CD4-positive, alpha-beta T cell treated with Interleukin-4 for 1 hour (primary cell): ENCODE measurements at places on chromosomes 5 and 9.

GRCh38 chr5:146001544-146002190, 65.3 kb downstream of the SH3RF2 start:
- DNase-seq = no peak

DNA sequence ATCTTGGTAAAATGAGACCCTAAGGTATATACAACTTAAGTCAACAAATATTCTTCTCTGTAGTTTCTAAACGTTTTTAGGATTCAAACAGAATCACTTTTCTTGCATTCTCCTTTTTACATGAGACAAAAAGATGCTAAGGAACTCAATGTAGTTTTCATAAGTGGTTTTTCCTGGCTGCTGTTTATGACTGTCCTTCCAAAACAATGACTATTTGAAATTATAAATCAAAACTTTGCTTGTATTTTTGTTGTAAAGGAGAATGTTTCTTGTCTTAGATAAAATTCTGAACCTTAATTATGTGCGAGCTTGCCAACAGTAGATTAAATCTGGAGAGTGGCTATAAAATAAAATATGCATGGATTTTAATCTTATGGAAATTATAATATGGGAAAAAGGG, 53.8 kb downstream of the GRIN3A start:
- no peak for DNase-seq

- DNase-seq = peak; percentile 70
These were observed 1.0 kb upstream of the GOLGA1 start for GRCh38 chr9:124941679-124942561.

DNA sequence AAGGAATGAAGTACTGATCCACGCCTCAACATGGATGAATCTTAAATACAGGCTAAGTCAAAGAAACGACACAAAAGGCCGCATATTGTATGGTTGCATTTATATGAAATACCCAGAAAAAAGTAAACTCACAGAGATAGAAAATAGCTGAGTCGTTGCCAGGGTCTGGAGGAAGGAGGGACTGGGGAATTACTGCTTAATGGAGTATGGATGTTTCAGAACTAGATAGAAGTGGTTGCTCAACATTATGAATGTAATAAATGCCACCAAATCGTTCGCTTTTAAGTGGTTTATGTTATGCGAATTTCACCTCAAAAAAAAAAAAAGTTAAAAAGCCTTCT, 784 bp upstream of the MSANTD3 start:
- no peak for DNase-seq

GRCh38 chr5:40682154-40683017, 2.7 kb downstream of the PTGER4 start:
- no peak for DNase-seq

DNA sequence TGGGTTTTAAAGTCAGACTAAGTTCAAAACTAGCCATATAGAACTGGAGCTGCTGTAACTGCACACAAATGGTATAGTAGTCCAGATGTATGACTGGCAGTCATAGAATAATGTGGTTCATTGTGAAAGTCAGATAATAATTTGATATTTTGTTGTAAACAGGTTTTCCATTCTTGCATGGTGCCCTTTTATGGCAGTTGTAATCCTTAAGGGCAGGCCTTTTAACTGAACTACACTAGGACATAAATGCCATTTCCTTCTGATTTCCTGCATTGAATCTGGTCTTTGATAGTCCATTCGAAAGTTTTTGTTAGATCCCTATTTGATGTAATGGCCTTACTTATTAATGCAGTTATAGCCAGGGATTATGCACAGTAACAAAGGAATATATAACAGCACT, 632.6 kb downstream of the PDE4D start:
- DNase-seq = no peak

DNA sequence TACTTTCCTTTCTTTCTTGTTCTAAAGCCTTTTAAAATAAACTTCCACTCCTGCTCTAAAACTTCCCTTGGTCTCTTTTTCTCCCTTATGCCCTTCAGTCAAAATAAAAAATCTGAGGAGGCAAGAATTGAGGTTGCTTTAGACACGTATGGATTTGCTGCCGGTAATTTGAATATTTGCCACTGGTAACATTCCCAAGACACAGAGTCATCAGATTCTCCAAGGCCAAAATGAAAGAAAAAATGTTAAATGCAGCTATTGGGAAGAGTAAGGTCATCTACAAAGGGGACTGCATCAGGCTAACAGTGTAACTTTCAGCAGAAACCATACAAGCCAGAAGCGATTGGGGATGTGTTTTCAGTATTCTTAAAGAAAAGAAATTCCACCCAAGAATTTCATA, 311.1 kb downstream of the CDH18 start:
- DNase-seq = no peak

- DNase-seq = no peak
These were observed 13.1 kb downstream of the ARSB start for GRCh38 chr5:78971998-78972397.

- no peak for DNase-seq
These were observed 95.0 kb downstream of the MAN2A1 start for GRCh38 chr5:109784687-109785086.

GRCh38 chr5:157270771-157271170, 4.8 kb downstream of the CYFIP2 start:
- no peak for DNase-seq

DNA sequence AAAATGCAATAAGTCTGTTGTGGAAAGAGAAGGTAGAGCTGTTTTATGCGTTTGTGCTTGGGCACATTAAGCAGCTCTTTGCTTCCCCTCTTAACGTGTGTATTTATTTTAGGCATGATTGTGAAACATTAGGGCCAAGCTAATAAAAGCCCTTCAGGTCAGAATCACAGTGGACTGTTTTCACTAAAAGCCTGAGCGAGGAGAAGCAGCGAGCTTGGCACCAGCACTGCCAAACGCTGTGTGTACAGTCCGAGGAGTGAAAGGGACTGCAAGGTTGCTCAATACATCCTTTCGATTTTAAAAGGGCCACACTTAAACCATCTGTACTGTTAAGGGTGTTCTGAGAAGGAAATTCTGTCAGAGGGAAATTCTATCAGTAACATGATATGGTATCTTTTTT, 107.2 kb upstream of the CKMT2 start:
- no peak for DNase-seq

DNA sequence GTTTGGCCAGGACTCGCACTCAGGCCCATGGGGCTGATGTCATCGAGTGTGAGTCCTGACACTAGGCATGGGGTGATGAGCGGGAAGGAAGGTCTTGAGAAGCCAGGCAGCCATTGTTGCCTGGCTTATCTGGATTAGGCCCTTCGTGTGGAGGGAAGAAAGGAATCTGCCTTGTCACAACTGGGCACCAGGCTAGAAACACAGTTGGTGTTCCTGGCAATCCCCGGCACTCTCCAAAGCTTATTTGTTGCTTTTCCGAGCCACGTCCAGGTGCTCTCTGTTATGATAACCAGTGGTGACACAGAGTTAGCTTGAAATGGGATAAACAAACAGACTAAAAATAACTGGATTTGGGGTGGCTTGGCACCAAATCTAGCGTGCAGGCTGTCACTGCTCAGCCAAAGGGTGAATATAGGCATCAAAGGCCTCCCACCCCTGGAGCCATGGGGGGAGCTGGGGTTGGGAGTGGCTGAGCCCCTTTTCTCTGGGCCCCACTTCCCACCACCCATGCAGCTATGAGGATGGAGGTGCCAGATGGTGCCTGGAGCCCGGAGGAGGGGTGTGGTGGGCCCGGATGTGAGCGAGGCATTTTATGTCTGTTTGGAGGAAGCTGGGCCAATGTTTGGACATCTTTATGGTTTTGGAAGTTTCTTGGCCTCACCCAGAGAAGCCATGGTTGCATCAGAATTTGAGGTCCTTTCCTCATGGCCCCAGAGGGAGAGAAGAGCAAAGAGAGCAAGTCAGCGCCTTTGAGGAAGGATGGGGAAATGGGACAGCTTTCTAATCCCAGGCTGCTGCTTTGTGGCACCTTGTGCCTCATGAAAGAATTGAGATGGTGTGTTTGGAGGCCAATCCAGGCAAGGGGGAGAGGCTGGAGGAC, 98.0 kb upstream of the PITX1 start:
- no peak for DNase-seq

GRCh38 chr5:138463419-138464007, 1.8 kb upstream of the EGR1 start:
- no peak for DNase-seq

GRCh38 chr9:128798896-128799295, 11.8 kb downstream of the TBC1D13 start:
- no peak for DNase-seq

DNA sequence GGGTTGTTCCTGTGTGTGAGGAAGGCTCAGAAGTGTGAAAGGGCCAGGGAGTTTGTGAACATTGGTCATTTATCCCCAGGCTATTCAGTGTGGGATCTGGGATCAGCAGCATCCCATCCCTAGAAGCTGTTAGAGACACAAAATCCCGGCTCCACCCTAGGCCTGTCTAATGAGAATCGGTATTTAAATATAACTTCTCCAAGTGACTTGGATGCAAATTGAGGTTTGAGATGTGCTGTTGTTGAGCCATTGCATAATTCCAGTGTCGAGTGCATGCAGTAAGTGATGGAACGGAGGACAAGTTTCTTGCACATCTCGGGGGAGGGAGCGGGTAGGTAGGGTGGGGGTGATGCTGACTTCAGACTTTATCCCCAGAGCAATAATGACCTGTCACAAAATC, 138.3 kb downstream of the FBXL7 start:
- no peak for DNase-seq

- no peak for DNase-seq
These were observed 92.1 kb upstream of the ERBIN start for GRCh38 chr5:65834306-65834705.

DNA sequence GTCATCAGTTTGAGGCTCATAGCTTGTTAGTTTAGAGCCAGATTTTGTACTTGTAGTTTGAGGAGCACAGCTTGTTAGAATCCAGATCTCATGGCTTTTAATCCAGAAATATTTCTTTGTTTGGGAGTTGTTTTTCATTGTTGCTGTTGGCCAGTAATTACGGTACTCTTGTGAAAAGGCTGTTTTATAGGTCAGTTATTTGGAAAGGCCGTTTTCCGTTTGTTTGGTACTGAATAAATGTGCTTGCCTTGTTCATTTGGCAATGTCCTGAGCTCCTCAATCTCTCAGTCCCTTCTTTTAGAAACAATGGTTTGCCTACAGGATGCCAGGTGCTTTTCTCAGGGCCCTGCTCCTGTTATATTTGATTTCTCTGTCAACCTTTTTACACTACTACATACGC, 4.5 kb upstream of the MOB3B start:
- no peak for DNase-seq

GRCh38 chr5:17178373-17178675, 39.1 kb upstream of the BASP1 start:
- no peak for DNase-seq

- DNase-seq = peak; percentile 21
These were observed 37.1 kb upstream of the FAM169A start for GRCh38 chr5:74903165-74903787.

GRCh38 chr9:16001856-16002255, 449.0 kb downstream of the CCDC171 start:
- DNase-seq = no peak

- peak; percentile 69 for DNase-seq
These were observed 19.6 kb downstream of the QSOX2 start for GRCh38 chr9:136225748-136226679.

GRCh38 chr5:154756009-154756867, 1.1 kb downstream of the LARP1 start:
- DNase-seq = peak; percentile 24

- DNase-seq = no peak
These were observed 85.1 kb upstream of the GHR start for GRCh38 chr5:42338136-42338535.

GRCh38 chr9:135670721-135671590, 7.8 kb downstream of the LCN9 start:
- DNase-seq = no peak

GRCh38 chr5:30368064-30368463, 825.4 kb upstream of the CDH6 start:
- DNase-seq = no peak

GRCh38 chr5:119390404-119390803, 34.6 kb downstream of the TNFAIP8 start:
- DNase-seq = no peak

DNA sequence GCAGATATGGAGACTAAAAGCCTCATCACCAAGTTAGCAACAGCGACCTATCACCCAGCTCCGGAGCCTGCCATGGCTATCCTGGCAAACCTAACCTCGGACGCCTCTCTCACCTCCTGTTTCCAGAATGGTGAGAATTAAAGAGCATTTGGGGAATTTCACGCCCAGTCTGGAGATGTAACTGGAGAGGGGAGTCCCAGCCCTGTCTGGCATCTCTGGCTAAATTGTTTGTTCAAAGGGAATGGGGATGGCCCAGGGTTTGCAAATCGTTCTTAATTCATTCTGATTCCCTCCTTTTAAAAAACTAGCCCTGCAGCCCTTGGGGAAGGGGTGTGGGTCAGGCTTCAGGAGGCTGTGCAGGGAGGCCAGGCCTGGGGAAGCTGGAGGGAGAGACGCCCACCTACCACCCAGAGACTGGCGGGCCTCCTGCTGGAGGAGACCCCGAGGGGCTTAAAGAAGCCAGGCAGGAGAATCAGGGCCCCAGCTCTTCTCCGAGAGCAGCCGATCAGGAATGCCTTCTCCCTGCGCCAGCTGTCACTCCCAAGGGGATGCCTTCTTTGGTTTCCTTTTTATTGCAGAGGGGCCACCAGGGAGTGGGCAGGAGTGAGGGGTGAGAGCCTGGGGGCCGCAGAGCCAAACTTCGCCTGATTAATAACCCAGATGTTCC, 964 bp upstream of the COL5A1 start:
- DNase-seq = no peak

- no peak for DNase-seq
These were observed 6.7 kb downstream of the NCBP1 start for GRCh38 chr9:97640325-97640724.

GRCh38 chr5:1865486-1865885, 17.2 kb downstream of the IRX4 start:
- DNase-seq = no peak

DNA sequence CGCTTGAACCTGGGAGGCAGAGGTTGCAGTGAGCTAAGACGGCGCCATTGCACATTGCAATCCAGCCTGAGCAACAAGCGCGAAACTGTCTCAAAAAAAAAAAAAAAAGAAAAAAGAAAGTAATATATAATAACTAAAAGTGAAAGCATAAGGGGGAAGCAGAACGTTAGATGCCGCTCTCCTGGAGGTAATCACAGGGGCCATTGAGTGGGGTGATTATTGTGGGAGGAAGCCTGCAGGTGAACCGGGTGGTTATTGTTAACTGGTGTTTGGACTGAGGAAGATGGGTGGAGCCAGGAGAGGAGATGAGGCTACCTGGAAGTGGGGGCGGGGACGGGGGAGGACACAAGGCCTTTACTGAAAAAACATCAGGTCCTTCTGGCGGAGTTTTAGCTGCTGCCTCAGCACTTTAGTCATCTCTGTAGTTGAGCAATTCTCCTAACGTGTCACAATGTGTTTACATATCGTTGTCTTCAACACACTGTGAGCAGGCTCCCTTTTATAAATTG, 5.3 kb upstream of the TJP2 start:
- DNase-seq = peak; percentile 57

DNA sequence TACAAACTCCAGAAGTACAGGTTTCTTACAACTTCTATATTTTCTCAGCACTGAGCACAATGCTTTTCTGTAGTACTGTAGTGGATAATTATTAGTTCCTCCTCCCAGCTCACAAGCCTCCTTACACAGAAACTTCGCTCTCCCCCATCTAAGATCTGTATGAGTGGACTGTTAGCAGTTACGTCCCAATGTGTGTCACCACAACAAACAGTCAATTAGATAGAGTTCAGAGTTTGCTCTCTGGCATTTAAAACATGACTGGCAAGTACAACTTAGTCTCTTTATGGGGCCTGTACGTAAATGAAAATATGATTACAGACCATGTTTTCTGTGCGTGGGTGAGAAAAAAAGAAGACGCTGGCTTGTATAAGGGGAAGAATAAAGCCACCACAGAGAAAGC, 631.4 kb upstream of the DMAC1 start:
- DNase-seq = no peak

- no peak for DNase-seq
These were observed 650.3 kb downstream of the CCDC171 start for GRCh38 chr9:16202914-16203728.
